ENCODE measurements at places on chromosomes 1 and 21. TPM values are rescaled to one million over a fixed set of nuclear protein-coding genes. Genes with fewer than 3 reads are reported as not detected.

DNA sequence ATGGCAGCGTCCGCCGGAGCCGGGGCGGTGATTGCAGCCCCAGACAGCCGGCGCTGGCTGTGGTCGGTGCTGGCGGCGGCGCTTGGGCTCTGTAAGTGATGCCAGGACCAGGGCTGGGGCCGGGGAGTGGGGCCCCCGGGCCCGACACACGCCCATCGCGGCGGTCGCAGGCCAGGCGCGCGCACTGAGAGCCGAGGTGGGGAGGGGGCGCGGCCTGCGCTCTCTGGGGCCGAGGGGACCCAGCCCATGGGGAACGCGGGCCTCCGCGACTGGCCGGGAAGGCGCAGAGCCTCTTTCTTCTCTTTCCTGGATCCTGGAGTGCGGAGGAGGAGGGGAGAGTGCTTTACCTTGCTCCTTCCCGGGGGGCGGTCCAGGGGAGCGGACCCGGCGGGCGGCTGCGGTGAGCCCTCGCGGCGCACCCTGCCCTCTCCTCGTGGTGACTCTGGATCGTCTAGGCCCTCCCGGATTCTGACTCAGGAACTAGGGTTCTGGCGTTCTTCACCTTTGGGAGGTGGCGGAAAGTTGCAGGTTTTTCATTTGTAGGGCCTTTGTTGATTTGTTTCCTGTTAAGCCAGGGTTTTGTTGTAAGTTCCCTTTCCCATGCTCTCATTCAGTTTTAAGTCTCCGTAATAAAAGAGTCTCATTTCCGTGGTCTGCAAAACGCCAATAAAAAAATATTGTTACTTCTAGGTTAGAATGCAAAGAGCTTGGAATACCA is 529 bp downstream of the MPZL1 start:
- peak; percentile 32 for DNase-seq

DNA sequence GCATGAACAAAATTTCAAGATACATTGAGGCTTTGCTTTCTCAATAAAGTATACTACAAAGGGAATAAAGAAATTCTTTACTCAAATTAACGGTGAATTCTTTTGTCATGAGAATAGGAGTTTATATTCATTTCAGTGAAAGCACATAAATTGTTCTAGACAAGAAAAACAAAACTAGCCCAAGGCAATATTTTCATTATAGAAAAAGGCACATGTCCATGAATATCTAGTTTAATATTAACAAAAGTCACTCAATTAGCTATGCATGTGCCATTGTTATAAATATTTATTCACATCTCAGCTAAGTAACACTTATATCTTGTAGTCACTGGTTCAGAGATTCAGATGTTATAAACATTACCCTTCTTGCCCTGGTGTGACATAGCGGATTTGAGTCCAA is 369.3 kb downstream of the GPATCH2 start:
- DNase-seq: no peak

DNA sequence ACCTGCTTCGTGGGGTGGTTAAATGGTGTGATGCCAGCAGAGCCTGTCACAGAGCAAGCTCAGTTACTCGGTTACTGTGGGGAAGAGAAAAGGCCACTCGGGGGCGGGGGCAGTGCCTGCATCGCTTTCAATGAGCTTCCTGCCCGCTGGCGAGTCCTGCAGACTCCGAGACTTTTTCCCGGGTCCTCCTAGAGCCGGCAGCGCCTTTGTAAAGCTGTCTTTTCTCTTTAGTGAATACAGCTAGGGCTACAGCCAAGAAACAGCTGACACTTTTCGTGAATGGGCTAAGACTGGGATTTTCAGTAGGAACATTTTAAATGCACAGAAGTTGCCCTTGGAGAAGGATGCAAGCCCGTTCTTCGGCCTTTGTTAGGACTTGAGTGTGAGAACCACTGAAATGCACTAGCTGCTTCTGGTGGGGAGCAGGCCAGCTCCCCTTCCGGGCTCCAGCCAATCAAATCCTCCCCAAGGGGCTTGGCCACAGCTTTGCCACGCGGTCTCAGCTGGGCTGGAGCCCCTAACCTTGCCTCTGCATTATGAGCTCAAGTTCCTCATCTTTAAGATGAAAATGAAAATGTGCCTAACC is 23.4 kb upstream of the EFHD2 start:
- DNase-seq: peak; percentile 47

The TMEM125 gene
- 0.81 TPM for total RNA-seq

- no peak for DNase-seq
These were observed 95.3 kb upstream of the KIAA0040 start for GRCh38 chr1:175287849-175288248.

GRCh38 chr1:1173793-1174415 is at the start of gene TTLL10:
TSS of gene TTLL10 (plus strand) at chr1:1173880. CDS start at chr1:1179216, 5,336 bp downstream.
- DNase-seq: peak; percentile 75

DNA sequence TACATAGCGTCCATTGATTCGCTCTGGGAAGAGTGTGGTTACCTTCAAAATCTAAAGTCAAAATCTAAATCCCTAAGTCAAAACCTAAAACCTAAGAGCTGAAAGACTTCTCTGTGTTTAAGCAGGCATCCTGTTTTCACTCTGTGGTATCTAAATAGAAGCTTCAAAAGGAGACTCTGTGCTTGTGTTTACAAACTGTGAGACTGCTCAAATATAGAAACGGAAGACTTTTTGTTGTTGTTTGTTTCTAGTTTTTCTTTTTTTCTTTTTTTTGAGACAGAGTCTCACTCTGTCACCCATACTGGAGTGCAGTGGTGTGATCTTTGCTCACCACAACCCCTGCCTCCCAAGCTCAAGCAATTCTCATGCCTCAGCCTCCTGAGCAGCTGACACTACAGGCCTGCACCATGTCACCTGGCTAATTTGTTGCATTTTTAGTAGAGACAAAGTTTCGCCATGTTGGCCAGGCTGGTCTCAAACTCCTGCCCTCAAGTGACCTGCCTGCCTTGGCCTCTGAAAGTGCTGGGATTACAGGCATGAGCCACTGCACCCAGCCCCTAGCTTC is 425.9 kb downstream of the SMYD3 start:
- DNase-seq: no peak

DNA sequence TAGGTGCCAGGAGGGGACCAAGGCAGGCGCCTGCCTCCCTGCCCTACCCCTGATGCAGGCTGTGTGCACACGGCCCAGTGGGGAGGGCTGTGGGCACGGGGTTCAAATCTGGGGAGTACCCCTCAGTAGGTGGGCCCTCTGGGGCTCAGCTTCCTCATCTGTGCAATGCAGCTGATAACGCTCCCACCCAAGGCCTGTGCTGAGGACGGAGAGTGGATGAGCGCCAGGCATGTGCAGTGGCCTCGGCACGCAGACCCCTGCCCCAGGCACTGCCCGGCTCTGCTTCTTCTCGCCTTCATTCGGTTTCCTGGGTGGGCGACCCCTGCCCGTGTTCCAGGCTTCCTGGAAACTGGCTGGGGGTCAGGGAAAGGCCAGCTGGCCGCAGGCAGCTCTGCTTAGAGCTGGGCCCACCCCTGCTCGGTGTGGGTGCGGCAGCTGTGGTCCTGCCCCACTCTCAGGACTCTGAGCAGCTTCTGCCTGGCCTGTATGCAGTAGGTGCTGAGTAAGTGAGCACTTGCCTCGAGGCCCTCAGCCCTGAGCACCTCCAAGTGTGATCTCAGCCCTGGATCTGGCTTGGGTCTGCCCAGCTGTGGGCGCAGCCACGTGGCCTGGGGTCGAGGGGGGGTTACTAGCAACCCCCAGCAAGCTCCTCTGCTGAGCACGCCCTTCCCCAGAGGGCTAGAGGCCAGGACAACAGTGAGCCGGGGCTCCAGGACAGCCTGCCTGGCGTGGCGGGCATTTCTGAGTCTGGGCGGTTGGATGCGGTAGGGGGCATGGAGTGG is 11.9 kb upstream of the TNFRSF14 start:
- no peak for DNase-seq

GRCh38 chr21:15772654-15773053 is 42.9 kb downstream of the USP25 start:
- no peak for DNase-seq

- DNase-seq: no peak
These were observed 50.6 kb upstream of the ANGPTL1 start for GRCh38 chr1:178921499-178921898.

The IRF2BP2 gene
- 148 TPM for total RNA-seq

The AMY1A gene
- total RNA-seq: not detected

GRCh38 chr1:33078030-33078591 is 2.8 kb upstream of the AZIN2 start:
- DNase-seq: no peak

The RBM11 gene
- total RNA-seq: 2.3 TPM

- no peak for DNase-seq
These were observed 1.4 kb downstream of the DAB1 start for GRCh38 chr1:57422271-57423134.

DNA sequence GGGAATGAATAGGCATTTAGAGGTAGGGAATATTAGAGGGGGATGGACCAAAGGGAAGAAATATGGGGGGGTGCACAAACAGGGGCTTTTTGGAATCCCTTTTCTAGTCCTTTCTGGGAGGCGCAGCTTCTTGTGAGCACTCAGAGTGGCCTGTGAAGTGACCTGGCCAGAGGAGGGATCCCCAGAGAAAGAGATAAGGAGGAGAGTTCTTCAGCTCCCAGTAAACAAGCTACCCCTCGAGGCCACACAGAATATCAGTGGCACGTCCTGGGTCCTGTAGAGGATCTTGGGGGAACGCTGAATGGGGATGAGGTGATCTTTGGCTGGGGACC is 19.4 kb downstream of the VANGL2 start:
- DNase-seq: no peak

DNA sequence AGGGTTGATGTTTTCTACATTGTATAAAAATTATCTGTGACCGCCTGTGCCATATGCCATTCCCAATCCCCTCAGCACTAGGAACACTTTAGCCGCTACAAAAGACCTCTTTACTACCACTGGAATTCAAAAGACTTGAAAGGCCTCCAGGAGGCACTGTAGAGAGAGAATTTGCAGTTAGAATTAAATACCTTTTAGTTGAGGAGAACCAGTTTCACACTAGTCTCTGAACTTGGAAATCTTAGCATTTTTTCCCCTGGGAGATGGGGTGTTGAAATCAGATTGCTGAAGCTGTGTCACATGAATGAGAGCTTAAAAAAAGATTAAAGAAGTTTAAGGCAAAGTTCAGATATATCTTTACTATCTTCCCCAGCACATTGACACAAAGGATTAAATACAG is 291.0 kb downstream of the ADGRL2 start:
- no peak for DNase-seq

- no peak for DNase-seq
These were observed 7.1 kb upstream of the MTF1 start for GRCh38 chr1:37866491-37866890.

The GJA9 gene
- not detected for total RNA-seq

The PRAMEF1 gene
- total RNA-seq: not detected

GRCh38 chr1:194279975-194280374 is 1093.6 kb upstream of the B3GALT2 start:
- no peak for DNase-seq

DNA sequence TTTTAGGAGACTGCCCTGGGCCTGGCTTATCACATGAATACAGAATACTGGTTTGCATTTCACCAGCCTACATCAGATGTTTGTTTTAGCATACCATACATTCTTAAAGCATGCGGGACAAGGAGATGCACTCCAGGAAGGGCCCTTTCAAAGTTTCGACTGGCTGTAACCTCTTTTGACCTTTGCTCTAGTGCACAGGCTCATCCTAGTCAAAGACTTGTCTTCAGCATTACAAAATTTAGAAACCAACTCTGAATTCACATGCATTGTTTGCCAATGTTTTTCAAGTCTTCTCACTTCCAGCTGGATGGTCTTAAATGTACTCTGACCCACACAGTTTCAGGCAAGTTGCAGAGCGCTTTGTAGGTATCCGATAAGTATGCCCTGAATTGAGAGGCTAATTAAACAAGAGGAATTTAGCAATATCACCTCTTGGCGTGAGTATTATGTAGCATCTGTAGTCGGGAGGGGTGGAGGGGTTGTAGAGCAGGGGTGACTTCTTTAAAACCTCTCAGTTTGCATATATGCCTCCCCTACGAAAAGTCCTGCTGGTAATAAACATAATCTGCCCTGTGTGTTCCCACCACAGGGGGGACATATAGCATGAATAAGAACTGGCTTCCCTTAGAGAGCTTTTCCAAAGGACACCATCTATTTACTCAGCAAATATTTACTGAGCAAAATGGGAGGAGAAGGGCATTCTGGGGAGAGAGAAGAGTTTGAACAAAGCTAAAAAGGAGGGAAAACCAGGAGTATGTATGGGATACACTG is 24.4 kb upstream of the AHCYL1 start:
- no peak for DNase-seq

DNA sequence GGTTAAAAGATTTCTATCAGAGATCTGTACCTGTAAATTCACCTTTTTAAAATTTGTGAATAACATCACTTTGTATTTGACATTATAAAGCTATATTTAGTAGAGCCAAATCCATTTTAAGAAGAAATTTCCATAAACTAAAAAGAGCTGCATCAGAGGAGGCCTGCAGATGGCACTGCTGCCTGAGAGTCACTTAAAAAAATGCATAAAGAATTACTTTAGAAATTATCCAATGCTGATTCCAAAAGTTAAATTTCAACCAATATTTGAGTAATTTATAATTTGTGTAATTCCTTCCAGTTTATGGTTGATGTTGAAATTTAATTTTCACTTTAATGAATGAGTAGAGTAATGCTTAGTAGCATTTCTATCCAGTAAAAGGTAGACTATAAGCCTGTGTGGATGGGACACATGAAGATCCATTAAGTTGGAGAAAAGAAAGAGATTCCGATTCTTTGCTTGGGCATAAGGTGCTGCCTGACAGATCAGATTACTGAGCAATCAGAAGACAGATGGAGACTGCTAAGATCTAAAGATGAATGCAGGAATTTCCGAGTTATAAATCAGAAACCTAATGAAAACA is 20.7 kb upstream of the RPE65 start:
- DNase-seq: peak; percentile 6

DNA sequence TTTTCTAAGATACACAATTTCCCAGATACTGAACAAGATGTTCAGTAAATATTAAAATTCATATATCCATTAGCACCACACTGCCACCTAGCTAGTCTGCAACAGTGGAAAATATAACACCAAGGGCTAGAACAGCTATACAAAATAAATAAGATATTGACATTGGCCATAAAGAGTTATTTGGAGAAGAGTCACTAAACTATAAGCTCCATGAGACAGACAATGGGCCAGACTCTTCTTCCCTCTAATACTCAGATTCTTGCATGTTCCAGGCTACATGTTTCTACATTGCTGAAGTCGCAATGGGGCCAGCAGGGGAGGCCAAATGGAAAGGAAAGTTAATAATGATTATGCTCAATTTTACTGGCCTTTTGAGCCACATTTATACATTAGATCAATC is 21.5 kb downstream of the SPATA6 start:
- DNase-seq: no peak

The HES4 gene
- total RNA-seq: 9.0 TPM

The LPAR3 gene
- 0.58 TPM for total RNA-seq
